ENCODE measurements at places on chromosomes 1 and 21. TPM values are rescaled to one million over a fixed set of nuclear protein-coding genes. Genes with fewer than 3 reads are reported as not detected.

- peak; percentile 58 for DNase-seq
Observed at GRCh38 chr21:42652527-42653230, 742 bp upstream of the PDE9A start.

DNA sequence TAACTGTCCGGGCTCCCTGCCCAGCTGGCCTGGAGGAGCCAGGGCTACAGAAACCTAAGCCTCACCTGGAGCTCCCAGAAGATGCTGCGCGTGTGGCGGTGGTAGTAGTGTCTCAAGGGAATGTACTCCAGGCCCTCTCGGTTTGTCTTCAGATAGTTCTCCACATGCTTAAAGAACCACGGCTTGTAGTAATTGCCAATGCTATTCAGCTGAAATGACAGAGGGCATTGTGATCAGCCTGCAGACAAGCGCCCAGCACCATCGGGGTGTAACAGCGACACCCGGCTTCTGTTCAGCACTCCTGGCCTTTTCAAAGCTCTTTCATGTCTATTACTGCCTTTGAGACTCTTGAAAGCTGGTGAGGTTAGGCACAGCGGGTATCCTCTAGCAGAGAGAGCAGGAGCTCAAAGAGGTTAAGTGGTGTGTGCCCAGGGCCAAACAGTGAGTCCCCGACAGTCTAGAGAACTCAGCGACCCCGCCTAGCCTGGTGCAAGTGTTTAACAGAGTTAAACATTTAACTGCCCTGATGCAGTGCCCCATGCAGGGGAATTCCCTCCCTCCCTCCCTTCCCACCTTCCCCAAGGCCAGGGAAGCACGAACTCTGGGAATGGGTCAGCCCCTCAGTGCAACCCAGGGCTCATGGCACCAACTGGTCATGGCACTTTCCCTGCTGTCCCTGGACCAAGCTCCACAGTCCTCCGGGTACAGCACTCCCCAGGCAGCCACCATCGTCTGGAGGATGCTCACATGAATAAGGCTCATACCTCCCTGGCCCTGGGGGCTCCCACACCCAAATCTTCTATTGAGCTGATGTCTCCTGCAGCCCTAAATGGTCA, 21.5 kb downstream of the DHCR24 start:
- DNase-seq, result peak; percentile 89

DNA sequence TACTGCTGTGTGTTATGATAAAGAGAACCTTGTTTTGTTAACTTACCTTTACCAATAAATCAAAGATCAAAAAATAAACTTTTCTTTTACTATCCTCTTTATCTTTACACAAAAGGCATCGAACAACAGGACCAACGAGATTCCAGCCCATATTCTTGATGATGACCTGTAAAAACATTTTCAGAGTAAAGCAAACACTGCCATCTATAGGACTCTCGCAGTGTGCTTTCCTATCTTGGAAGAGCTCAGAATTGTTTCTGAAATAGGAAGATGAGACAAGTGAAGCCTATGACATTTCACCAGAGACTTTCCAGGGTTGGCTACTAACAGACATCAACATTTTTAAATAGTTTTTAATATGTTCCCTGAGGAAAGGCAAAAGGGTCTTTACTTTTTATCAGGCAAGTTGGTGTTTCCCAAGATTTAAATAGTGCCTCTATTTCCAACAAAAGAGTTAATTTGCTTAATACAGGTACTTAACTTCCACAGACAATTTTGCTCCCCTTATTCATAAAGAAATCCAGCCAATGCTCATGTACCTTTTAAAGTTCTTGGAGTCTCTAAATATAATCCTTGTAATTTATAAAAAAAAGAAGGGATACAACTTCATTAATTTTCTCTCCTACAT, 7.3 kb downstream of the GLMN start:
- DNase-seq, result peak; percentile 52

GRCh38 chr1:171286032-171286705, 27.8 kb upstream of the FMO4 start:
- no peak for DNase-seq

DNA sequence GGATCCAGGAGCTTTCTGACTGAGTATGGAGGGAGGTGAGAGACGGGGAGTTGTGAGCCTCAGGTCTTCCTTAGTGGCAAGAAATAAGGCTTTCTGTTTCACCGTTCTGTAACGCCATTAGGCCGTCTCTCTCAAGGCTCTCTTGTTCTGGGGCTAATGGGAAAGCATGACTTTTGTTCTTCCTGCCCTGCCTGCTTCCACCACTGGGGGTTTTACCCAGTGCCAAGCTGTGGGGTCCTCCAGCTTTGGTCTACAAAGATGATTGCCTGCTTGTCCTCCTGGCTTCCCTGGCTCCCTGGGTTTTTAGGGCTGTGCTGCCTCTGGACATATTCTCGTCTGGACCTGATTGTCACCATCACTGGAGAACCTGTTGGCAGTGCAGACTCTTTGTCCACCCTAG, 74.8 kb upstream of the TINAGL1 start:
- DNase-seq, result no peak

- DNase-seq, result no peak
Observed at GRCh38 chr1:87200875-87201638, 127.6 kb upstream of the LMO4 start.

DNA sequence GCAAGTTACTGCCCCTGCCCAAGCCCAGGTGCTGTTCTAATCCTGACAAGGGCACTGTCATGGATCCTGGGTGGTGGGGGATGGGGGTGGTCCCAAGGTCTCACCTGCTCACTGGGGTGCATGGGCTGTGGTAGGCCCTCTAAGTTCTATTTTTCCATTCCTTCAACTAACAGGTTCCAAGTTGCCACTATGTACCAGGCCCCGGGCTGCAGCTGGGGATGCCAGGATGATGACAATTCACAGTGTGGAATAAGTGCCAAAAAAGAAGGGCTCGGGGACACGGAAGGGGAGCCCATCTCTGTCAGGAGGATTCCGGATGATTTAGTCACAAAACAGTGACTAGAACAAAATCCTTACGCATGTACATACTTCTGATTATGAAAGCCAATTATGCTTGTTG, 76.0 kb downstream of the STUM start:
- DNase-seq, result no peak

DNA sequence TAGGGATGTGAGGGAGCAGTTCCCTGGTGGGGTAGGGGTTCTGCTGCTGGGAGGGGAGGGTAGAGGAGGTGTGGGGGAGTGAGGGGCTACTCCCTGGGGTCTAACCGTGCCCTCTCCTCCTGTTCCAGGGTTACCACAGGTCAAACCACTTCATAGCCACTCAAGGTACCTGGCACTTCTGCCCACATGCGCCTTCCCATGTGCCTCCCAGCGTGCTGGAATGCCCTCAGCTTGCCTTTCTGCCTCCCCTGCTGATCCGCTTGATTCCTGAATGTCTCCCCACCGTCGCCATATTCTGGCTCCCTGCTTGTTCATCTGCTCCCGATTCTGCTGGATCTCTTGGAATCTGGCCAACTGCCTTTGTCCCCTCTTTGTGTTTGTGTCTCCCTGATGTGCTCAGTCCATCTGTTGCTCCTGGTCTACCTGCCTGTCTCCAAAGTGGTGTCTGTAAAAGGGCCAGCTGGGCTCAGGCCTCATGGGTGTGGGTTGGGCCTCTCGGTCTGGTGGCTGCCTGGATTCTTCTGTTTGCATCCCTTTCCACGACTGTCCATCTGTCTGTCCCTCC, 74.4 kb downstream of the PTPRU start:
- no peak for DNase-seq

DNA sequence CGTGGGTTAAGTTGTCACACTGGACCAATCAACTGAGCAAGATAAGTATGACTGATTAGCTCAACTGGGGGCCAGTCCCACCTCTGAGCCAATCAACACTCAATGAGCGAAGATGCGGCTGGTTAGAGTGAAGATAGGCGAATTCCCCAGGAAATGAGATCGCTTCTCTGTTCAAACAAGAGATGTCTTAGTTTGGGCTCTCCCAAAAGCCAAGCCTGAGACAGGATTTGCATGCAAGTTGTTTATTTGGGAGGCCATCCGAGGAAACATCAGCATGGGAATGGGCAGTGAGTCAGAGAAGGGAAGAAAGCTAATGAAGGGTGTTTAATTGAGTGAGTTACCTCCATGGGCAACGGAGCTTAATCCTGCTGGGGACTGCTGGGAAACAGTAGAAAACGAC, 4.9 kb upstream of the GJB5 start:
- DNase-seq, result no peak

GRCh38 chr1:235951661-235952060, 85.0 kb upstream of the LYST start:
- no peak for DNase-seq

- no peak for DNase-seq
Observed at GRCh38 chr1:237042526-237042891, 525 bp downstream of the RYR2 start.

GRCh38 chr1:212074313-212074712, 38.8 kb downstream of the DTL start:
- DNase-seq, result no peak

DNA sequence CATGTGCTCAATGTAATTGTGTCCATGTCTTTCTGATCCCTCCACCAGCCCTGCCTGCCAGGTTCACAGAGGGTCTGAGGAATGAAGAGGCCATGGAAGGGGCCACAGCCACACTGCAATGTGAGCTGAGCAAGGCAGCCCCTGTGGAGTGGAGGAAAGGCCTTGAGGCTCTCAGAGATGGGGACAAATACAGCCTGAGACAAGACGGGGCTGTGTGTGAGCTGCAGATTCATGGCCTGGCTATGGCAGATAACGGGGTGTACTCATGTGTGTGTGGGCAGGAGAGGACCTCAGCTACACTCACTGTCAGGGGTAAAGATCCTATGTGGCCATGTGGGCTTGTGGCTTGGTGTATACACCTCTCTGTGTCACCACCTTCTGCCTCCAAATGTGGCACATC, 91.4 kb downstream of the OBSCN start:
- DNase-seq, result no peak

GRCh38 chr1:104699433-104699832, 949.7 kb downstream of the AMY1C start:
- no peak for DNase-seq

DNA sequence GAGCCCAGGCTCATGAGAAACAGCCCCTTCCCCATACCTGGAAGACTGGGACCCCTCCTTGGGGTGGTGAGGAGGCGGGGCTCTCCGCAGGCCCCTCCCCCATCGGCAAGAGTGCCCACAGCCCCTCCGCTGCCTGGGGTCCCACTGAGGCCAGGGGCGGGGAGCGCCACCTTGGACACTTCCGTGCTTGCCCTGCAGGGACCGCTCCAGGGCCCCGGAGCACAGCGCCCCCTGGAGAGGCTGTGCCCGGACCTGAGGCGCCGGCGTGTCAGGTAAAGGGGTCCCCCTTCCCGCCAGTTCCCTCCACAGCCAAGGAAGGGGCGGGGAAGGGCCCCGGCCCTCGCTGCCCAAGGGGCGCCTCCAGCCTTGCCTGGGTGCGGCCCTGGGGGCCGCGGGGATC, 21.5 kb downstream of the INAVA start:
- no peak for DNase-seq

DNA sequence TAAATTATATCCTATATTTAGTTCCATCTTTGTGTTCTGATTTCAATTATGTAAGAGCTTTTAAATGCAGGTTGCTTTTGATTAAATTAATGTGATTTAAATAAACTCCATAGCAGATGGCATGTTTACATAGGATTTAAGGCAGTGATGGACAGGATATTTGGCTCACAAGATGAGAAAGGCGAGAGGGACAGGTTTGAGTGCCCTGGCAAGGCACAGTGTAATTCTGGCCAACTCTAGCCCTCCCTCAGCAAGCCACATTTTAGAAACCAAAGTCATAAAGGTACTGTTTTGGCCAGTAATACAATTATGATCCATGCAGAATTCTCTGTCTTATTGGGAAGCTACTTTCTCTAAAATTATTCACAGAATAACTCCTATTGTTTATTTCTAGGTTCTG, 50.6 kb upstream of the C1orf146 start:
- no peak for DNase-seq

- no peak for DNase-seq
Observed at GRCh38 chr1:19472174-19472573, 13.2 kb downstream of the CAPZB start.

GRCh38 chr1:70820396-70820795, 227.2 kb downstream of the PTGER3 start:
- no peak for DNase-seq

- DNase-seq, result no peak
Observed at GRCh38 chr1:185014941-185015340, 30.4 kb upstream of the RNF2 start.

DNA sequence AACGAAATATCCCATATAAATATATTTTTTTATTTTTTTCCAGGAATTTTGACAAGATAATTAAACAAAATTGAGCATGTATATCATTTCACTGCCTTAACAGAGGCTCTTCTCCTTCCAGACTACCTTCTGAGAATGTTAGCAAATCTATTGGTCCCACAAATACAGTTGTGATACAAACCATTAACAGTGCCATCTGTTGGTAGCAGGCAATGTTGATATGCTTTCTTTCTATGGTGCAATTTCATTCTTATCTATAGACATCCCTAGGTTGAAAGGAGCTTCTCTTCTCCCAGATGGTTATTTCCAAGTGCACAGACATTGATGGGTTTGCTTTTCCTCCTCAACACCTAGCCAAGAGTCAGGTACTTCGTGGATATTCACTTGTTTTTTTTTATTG, 303.6 kb downstream of the USH2A start:
- DNase-seq, result peak; percentile 11

Gene CCDC185
- total RNA-seq, result not detected

Gene TNFRSF4
- total RNA-seq, result not detected

Gene TDRD10
- total RNA-seq, result not detected

Gene BTBD8
- total RNA-seq, result 1.8 TPM

Gene NR0B2
- total RNA-seq, result 72.5 TPM

Gene GSTM1
- total RNA-seq, result not detected

Gene SDC3
- total RNA-seq, result 0.49 TPM

Gene LCE3E
- total RNA-seq, result not detected

Gene GPR25
- total RNA-seq, result not detected

Gene OR10J1
- total RNA-seq, result not detected

Gene TBX19
- total RNA-seq, result 0.31 TPM

Data from HepG2 (cell line).